ENCODE measurements at places on chromosomes 16 and 17.
A peak's percentile ranks its signal among the peaks of the same experiment; 100 is the strongest.

- no peak for DNase-seq
Observed at GRCh38 chr17:66076546-66077190, 115.3 kb downstream of the CEP112 start.

DNA sequence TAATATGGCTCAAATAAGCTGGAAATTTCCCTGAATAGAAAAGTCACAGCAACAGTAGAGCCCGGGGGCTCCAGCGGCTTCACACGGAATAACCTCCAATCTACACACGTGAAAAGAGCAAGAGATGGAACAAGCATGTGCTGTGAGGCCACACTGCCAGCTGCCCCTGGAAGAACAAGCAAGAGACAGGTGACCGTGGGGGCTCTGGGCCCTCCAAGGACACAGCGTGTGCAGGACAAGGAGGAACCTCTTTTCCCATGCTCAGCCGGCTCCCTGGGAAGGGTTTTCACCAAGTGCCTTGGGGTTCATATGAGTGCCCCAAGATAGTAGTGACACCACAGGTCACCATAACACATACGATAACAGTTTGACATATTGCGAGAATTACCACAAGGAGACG, 110.2 kb upstream of the ZNF750 start:
- DNase-seq, result peak; percentile 16

DNA sequence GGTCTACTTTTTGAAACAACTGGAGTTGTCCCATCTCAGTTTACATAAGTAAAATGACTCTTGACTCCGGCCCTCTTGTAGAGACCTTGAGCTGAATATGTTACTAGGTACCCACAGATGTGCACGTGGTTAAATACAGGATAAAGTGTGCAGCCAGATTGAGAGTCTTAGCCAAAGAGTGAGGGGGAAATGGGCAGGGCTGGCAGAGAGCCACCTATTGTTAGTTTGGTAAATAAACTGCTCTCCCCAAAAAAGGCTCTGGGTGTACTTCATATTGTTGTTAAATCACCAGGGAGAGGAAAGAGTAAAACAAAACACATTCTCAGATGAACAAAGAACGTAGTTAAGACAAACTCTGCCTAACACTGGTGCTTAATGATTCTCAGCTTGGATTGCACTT, 20.3 kb downstream of the G6PC1 start:
- DNase-seq, result no peak

DNA sequence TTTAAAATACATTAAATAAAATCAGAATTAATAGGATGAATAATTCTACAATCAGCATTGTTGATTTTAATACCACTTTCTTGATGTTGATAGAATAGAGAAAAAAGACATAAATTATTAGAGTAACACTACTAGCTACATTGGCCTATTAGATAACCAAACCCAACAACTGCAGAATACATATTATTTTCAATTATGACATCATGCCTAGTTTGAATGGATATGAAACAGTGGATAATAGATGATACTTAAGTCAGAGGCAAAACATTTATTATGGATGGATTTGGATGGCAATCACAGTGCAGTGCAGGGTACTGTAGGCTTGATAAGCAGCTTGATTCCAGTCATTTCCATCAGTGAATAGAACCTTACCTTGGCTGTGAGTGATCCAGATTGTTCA, 293.1 kb downstream of the BCAS3 start:
- DNase-seq, result no peak

DNA sequence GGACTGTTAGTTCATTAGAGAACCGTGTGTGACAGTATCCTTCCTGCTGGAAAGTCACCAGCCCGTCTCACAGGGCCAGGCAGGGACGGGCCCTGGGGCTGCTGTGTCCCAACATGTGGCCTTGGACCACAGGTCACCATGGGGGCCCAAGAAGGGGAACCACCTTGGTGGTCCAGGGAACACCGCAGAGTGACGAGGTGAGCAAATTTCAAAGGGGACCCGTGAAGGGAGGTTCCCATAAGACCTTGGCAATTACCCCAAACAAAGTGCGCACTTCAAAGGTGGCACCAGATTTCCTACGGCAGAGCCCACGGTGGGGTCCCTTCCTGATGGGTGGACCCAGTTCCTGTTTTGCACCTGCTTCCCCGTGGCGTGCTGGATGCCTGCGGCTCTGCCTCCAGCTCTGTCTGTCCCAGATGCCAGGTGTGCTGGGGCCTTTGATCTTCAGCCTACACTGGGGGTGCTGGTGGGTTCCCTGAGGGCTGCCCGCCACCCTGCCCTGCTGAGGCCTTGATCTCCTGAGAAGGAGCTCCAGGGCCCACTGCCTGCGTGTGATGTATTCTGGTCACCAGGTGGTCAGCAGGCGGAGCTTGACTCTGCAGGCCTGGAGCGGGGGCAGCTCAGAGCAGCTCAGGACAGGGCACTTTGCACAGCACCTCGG, 27.0 kb downstream of the SLC7A5 start:
- no peak for DNase-seq
